Stimulated activated CD8-positive, alpha-beta memory T cell treated with anti-CD3 and anti-CD28 coated beads, Interleukin-15, amount 100 ng/mL, for 48 hours (primary cell): ENCODE measurements at places on chromosomes 7 and 10.

DNA sequence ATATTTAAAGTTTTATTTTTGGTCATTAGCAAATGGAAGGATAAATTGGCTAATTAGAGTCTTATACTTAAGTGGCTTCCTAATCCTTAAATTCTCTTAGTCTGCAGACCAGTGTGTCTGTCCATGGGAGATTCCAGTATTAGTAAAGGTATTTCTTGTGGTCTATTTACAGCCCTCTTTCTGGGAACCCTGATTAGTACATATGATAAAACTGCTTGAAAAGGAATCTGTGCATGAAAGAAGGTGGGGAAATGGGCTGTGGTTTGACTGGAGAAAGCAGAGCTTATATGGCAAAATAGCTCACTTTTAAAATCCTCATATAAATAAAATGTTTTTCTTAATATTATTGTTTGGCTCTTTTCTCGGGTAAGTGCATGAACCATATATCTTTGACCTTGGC, 124.5 kb upstream of the RHOBTB1 start:
- DNase-seq = no peak

- no peak for DNase-seq
Observed at GRCh38 chr10:38054361-38054797, 39.8 kb upstream of the ZNF37A start.

- no peak for DNase-seq
Observed at GRCh38 chr7:11810043-11810625, 21.9 kb downstream of the THSD7A start.

DNA sequence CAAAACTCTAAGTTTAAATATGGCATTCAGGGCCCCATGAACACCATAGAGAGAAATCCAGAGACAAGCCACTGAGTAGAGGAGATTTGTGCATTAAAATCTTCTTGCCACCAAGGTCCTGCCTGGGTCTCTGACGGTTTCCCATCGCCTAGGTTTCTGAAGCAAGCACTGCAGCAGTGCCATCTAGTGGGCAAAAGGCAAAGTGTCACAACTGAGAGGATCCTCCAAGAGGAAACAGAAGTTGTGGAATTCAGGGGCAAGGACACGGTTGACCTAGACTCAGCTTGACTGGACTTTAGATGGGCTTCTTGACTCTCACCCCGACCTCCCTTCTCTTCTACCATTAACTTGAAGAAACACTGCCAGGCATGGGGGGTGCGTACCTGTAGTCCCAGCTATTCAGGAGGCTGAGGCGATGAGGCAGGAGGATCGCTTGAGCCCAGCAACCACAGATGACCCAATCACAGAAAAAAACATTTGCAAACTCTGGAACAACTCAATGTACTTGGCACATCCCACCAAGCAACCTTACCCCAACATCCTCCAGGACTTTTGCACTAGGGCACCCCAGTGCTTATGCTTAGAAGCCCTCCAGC, 604.1 kb downstream of the GALNT17 start:
- DNase-seq = no peak

DNA sequence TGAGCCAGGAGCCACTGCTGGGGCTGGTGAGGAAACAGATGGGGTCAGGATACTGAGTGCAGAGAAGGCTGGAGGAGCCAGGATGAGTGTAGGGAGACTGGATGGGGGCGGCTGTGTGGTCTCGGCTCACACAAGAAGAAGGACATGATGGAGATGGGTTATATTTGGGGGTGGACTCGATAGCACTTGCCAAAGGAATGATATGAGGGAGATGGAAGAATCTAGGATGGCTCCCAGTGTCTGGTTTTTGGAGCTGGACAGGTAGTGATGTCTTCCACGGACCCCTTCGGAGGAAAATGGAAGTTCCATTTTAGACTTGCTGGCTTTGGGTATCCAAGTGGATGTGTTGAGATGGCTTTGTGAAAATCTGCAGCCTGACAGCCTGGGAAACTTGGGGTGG, 83.9 kb downstream of the CDH23 start:
- DNase-seq = no peak

DNA sequence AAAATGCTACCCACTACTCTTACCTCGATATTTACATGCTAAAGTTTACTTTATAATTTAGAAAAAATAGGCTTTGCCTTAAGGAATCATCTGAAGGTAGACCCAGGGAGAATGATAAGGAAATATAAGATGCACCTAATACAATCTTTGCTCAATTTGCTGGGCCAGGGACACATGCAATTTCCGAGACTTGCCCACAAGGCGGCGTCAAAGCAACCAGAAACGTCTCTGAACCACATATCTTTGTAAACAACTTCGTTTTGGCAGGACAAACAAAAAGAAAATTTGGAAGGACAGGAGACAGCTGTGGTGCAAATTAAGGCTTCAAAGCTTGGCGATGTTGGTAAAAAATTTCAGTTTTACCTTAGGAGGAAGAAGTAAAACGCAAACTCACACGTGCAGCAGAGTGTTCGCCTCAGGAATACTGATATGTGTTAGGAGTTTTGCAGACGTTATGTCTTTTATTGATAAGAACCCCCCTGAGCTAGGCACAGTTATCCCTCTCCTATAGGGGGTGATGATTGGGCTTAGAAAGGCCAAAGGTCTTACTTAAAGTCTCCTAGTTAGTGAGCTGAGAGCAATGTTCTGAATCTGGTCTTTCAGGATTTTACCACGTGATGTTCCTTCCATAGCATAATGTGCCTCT, 134.3 kb downstream of the PRKCQ start:
- peak; percentile 24 for DNase-seq
